ENCODE measurements at places on chromosomes 12 and 14.

DNA sequence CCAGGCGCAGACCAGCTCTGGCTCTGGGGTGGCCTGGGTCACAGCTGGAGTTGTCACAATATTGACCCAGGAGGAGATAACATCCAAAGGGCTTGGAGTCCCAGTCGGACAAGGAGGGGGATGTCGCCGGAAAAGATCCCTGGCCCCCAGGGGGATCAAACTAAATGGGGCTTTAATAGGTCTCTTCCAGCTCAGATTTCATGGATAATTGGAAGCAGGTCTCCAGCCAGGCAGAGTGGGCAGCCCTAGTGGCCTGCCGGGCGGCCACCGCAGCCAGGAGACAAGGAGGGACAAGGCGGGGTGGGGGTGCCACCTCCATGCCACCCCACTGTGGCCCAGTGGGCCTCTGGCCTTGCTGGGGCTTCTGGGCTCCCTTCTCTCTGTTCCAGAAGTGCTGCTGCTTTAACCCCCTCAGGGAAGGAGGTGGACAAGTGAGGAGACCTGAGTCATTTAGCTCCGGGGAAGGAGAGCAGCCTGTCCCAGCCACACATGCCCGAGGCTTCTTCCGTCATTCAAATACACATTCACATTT lies 23.1 kb upstream of the PGF start:
- no peak for DNase-seq

DNA sequence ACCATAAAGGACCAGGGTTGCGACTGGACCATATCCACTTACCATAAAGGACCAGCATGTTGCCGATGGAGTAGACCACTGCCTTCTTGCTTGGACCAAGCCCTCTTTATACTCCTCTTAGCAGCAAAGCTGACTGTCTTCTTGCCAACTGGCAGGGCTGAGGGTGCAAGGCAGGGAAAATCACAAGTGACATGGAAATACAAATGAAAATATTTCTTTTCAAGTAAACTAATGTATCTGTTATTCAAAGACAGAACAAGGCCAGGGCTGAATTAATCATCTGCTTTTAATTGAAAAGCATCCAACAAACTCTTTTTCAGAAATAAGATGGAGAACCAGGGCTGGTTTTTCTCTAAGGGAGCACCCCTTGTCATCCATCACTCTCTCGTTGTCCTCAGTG lies at the start of gene CELA1:
Gene CELA1 (minus strand): TSS at position 99 of the 400 bp plus-strand sequence. CDS start 41 bp downstream, at position 58.
- DNase-seq = no peak

- DNase-seq = no peak
These were observed 16.5 kb downstream of the SPTLC2 start for GRCh38 chr14:77599889-77600288.

- DNase-seq = no peak
These were observed 72.6 kb downstream of the BBS10 start for GRCh38 chr12:76275511-76276093.

GRCh38 chr12:42017051-42017450 lies 127.6 kb downstream of the GXYLT1 start:
- no peak for DNase-seq

DNA sequence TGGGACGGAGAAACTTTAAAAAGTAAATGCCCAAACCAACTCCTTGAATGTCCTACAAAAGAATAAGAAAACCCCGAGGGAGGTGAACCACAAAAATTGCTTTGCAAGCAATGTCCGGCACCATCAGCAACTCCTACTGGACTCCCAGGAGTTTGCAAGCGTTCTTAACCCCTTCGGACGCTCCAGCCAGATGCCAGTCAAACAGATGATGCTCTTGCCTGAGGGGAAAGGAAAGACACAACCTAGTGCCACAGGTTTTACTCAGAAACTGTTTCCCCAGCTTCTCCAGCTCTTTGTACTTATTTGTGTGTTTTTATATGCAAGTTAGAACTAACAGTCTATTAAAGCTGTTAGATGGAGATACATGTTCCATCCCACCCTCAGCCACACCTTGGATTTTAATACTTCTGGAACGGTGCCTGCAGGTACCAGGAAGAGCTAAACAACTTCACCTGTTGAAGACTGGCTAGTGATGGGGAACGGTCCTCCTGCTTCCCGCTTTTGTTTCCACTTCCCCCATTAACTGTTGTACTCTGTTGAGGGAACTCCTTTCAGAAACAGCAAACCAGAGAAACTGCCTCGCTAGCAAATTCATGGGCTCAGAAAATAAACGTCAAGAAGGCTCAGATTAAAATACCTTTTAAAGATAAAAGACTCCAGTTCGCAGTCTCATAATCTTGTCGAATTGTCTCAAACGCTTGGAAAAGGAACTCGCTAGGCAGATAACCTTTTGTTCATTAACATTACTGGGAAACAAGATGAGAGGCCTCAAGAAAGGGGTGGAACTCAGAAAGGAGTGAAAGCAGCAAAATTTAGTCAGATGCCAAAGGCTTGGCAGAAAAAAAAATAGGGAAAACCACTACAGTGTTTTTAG lies 1.1 kb upstream of the FERMT2 start:
- no peak for DNase-seq

DNA sequence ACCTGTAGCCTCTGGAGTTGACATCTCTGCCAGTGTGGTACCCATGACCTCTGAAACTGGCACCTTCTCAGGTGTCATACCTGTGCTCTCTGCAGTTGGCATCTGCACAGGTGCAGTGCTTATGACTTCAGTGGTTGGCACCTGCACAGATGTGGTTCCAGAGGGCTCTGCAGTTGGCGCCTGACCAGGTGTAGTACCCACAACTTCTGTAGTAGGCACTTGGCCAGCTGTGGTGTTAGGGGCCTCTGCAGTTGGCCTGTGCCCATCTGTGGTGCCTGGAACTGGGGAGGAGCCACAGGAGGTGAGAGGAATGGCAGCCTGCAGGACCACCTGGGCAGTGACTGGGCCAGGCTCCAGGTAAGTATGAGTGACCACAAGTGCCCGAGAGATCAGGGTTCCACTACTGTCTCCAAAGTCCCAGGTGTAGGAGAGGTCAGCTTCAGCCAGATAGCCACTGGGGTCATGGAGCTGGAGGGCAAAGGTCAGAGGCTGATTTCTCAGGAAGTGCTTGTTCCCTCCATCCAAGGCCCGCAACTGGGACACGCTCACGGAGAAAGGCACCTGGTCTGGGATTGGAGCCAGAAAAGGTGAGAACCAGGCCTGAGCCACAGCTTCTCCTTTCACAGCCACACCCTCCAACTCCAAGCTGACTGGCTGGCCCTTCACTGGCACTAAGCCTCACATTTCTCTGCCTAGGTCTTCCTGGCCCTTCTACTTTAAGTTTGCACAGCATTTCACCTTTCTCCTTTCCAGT lies 8.6 kb downstream of the PMEL start:
- no peak for DNase-seq

DNA sequence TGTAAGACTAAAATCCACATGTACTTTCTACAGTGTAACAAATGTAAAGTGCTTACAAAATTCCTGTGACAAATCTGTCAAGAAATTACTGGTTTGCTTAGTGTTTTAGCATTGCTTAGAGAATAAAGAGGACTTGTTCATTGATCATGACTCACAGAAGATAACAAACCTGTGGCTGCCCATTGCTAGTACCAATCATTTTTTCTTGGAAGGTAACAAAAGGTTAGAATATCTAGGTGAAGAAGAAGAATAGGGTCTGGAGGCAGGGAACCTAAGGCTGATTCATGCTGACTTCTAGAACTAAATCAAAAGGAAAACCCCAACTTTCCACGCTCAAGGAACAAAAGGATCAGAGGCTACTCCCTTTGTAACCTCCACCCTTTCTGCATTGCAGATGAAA lies 232.7 kb upstream of the ABCD2 start:
- DNase-seq = no peak

DNA sequence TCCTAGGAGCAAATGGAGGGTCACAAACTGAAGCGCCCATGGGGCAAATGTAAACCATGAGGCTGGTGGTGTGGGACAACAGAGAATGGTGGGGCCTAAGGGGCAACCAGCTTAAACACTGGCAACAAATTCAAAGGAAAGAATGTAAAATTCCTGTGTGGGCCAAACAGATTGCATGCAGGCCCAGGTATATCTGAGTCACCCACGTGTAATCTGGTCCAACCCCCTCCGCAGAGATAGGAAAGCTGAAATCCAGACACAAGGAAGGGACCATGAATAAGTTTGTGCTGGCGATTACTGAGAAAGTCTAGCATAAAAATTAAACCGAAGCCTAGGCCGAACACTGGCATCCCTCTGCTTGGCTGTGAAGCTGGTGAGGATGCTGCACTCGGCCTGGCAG lies 71.6 kb downstream of the ITPK1 start:
- DNase-seq = no peak

- DNase-seq = no peak
These were observed 201.5 kb downstream of the RBM19 start for GRCh38 chr12:113764661-113765060.

GRCh38 chr12:28173440-28173839 lies 16.8 kb upstream of the CCDC91 start:
- DNase-seq = no peak

GRCh38 chr14:92726135-92726932 lies 22.1 kb downstream of the LGMN start:
- DNase-seq = peak; percentile 27

DNA sequence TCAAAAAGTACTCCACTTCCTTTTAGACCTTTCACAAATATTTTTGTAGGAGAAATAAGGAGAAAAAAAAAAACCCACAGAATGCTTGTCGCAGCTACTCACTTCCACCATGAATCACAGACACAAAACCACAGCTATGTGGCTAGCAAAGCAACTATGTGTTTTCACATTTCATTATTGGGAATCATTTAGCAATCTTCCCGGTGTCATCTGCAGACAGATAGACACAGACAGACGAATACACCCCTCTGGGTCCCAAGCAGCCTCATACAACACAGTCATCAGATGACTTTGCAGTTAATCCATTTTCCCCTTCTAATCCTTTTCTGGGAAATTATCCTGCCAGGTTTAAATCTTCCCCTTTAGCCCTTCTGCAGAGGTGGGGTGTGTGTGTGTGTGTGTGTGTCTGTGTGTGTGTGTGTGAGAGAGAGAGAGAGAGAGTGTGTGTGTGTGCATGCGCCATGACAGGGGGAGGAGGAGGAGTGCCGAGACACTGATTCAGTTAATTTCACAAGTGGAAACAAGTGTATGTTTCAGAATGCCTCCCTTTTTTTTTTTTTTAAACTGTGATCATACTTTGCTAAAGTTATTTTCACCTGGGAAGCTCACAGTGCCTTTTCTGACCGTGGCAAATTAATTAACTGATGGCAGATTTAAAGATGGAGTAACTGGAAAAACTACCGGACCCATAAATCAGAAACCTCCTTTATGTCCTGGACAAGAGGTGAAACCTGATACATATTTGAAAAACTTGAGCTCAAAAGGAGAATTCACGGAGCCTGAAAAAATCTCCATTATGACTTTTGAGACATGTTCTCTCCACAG lies 39.9 kb downstream of the LTBP2 start:
- DNase-seq = peak; percentile 30

- DNase-seq = peak; percentile 85
These were observed at the start of gene PGAM5 for GRCh38 chr12:132710405-132711079. Gene PGAM5 (plus strand): TSS chr12:132710842. CDS start chr12:132710877, 35 bp downstream.

- DNase-seq = no peak
These were observed 720.8 kb downstream of the SLC6A15 start for GRCh38 chr12:84191779-84192178.

- DNase-seq = no peak
These were observed 32.6 kb downstream of the ETNK1 start for GRCh38 chr12:22657538-22657937.

DNA sequence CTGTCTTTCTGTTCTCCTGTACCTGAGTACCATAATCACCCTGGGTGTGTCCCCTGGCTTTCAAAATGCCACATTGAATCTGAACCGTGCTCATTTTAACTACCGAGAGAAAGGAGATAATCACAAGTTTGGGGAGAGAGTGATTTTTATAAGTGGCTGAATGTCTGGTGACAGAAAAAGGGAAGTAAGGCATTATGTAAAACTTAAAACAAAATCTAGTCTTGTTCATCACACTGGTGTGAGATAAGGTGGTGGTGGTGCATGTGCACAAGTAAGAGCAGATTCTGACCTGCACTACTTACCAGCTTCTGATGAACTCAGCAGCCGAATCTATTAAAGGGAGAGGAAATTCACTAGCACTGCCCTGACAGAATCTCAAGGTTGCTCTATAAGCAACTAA lies 56.3 kb downstream of the SPPL3 start:
- no peak for DNase-seq

DNA sequence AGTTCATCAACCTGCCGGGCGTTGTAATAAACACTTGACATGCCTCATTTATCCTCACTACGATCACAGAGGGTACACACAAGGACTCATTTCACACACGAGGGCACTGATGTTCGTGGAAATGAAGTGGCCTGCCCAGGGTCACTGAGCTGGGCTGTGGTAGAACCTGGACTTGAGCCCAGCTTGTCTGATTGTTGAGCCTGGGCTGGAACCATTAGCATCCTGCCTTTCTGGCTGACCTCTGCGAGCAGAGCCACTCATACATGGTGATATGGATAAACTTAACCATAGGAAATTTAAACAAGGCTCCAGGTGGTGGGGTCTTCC lies 16.6 kb upstream of the JDP2 start:
- DNase-seq = no peak

- no peak for DNase-seq
These were observed 2.7 kb upstream of the KRT6B start for GRCh38 chr12:52454411-52455201.

DNA sequence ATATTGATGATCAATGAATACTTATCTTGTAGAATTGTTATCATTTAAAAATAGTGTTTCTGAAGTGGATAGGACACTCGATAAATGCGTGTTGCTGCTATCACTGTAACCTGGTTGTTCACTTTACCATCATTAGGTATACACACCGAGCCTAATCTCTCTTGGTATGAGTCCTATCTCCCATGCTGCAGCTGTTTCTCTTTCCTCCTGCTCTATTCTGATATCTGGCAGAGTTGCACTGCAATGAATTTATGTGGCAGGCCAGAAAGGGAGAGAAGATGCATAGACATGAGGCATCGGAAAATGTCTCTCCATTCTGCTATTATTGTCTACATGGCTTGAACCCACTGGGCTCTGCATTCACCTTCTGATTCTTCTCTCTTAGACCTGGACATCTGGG lies 26.7 kb downstream of the KCNK10 start:
- no peak for DNase-seq

- no peak for DNase-seq
These were observed 152.8 kb upstream of the MAX start for GRCh38 chr14:65255029-65255545.

- no peak for DNase-seq
These were observed 28.2 kb upstream of the BCL11B start for GRCh38 chr14:99300190-99300589.

- DNase-seq = no peak
These were observed 125.4 kb downstream of the CAND1 start for GRCh38 chr12:67394550-67394949.

DNA sequence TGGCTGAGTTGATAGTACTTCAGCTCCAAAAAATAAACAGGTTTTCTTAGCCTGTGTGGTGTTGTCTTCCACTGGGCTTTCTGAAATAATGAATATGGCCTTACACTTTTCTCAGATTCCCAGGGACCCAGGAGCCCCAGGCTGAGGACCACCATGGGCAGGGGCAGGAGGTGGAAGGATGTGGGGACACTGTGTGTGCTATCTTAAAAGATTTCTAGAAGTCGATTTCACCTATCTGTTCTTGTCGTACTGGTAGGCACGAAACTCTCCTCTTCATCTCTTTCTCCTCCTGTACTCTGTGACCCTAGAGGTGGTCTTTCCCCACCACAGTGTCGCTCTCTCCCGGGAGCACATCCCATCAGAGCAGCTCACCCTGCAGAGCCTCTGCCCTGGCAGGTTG lies 107.7 kb upstream of the FKBP4 start:
- DNase-seq = no peak

Measured in activated CD4-positive, alpha-beta T cell treated with anti-CD3 and anti-CD28 coated beads, Interleukin-2, amount 50 U/mL, for 48 hours (primary cell).